ENCODE measurements at places on chromosomes 12 and 14.

DNA sequence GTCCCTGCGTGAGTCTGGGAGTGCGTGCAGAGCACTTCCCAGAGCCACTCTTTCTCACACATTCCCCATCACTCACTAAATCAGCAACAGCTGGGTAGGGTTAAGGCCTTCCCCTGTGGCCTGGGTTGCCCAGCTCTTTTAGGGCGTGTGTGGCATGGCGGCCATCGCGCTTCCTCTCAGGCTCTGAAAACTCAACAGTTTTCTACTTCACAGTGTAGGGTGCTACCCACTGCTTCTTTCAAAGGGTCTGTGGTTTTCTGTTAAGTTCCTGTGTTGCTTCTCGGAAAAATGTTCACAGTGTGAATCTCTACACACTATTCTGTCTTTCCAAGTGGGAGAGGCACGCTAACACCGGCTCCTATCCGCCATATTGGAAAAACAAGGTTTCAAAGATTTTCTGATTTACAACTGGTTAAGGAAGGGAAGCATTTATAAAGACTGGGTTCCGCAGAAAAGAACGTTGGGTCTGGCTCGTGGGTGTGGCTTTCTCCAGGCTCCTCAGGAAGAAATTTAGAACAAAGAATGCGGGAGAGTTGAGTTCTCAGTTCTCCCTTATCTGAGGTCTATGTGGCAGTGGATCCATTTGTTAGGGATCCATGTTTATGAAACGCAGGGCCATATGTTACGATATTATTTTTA is 34.9 kb upstream of the AEBP2 start:
- no peaks in the 10 kb centered on the region for H3K27me3 ChIP-seq
- no peak overlapping the region for H3K4me3 ChIP-seq
- H3K4me1 ChIP-seq = no peaks in the 10 kb centered on the region
- no peak overlapping the region for H3K27ac ChIP-seq

GRCh38 chr14:47715330-47715729 is 39.9 kb upstream of the MDGA2 start:
- H3K4me1 ChIP-seq = no peaks in the 10 kb centered on the region
- DNase-seq = no peak
- no peak overlapping the region for H3K27ac ChIP-seq
- H3K27me3 ChIP-seq = no peaks in the 10 kb centered on the region

DNA sequence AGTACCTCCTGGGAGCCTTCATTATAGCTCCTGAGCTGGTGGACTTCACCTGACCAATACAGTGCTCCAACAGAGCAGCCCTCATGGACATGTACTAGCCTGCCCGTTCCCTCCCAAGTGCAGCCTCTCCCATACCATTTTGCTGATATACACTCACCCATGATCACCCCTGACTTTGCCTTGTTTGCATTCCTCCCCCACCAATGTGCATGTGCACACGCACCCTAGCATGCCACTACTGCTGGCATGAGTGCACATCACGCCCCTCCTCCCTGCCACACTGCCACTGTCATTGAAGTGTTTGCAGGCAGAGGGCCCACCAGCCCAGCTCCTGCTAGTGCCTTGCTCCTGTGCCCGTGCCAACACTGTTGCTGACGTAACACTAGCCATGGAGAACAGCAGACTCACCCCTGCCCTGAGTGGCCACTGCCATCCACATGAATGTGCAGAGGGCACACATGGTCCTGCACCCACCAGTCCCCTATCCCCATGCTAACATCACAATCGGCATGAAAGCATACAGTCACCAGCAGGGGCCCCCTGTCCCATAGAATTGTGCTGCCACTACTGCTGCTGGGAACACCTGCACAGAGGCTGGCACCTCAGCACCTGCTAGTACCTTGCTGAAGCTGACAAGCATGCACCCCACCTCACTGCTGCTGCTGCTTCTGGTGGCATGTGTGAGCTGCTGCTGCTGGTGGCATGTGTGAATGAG is 110.3 kb downstream of the SINHCAF start:
- H3K27ac ChIP-seq = no peak overlapping the region
- H3K27me3 ChIP-seq = no peaks in the 10 kb centered on the region
- no peak overlapping the region for H3K4me3 ChIP-seq

DNA sequence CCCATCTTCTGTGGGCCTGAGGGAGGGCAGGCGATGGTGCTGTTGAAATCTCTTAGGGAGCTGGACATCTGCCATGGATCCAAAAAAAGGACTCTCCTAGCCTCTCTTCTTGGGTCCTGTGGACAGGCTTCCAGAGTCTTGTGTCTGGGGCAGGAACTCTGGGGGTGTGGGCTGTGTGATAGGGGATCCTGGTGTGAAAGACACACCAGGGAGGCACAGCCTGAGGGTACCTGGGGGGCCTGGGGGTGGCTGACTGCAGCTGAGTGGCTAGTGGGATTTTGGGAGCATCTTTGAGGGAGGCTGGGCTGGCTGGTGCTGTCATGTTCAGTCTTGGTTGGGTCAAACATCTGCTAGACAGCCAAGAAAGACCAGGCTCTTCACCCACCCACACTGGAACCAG is 1.8 kb upstream of the KRT83 start:
- H3K4me1 ChIP-seq = no peaks in the 10 kb centered on the region
- H3K36me3 ChIP-seq = no peaks in the 10 kb centered on the region
- H3K27me3 ChIP-seq = no peaks in the 10 kb centered on the region
- DNase-seq = no peak
- H3K4me3 ChIP-seq = no peak overlapping the region
- H3K27ac ChIP-seq = no peak overlapping the region

DNA sequence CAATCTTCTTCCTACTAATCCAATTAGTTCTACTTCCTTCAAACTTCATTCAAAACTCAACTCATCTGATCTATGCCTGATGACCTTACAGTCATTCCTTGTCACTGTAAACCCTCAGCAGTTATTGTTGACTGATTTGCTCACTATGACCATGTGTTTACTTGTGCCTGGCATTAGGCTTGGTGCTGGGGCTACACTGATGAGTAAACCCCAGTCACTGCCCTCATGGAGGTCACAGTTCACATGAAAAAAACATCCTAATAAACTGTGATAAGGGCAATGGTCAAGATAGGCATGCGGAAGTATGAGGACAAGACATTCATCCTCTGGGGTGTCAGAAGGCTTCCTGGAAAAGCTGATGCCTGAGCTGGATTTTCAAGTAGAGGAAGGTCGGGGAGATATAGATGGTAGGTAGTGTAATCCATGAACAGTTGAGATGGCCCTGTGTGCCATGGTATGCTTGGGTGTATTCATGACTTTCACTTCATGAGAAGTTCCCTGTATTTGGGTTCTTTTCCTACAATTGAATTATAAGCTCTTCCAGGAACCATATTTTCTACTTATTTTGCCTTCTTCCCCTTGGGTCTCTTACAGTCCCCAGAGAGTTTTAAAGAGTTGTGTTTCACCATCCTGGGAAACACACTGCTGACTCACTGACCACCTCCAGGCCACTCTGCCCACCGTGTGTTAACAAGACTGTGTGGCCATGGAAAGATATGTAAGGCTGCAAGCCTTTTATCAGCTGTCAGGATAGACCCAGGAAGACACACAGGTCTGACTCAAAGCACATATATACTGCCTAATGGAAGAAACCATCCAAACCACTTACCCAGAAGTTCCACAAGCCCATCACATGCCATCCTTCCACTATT is 38.7 kb upstream of the DUSP6 start:
- H3K27me3 ChIP-seq = no peaks in the 10 kb centered on the region
- H3K36me3 ChIP-seq = no peaks in the 10 kb centered on the region
- no peak overlapping the region for H3K4me3 ChIP-seq
- no peak overlapping the region for H3K27ac ChIP-seq

GRCh38 chr12:29255042-29255441 is 106.0 kb downstream of the FAR2 start:
- H3K36me3 ChIP-seq = no peaks in the 10 kb centered on the region
- H3K4me1 ChIP-seq = no peaks in the 10 kb centered on the region
- H3K27me3 ChIP-seq = no peaks in the 10 kb centered on the region

Measured in tibial nerve (tissue), 4 donors.